ENCODE measurements at places on chromosomes 1 and 21. TPM values are rescaled to one million over a fixed set of nuclear protein-coding genes. Genes with fewer than 3 reads are reported as not detected.
A peak's percentile ranks its signal among the peaks of the same experiment; 100 is the strongest.

- no peak overlapping the region for H3K27ac ChIP-seq
- H3K36me3 ChIP-seq: no peaks in the 10 kb centered on the region
- no peak overlapping the region for H3K4me3 ChIP-seq
- no peak for DNase-seq
- no peaks in the 10 kb centered on the region for H3K27me3 ChIP-seq
Measured at GRCh38 chr1:54361342-54361741, 44.9 kb downstream of the SSBP3 start.

DNA sequence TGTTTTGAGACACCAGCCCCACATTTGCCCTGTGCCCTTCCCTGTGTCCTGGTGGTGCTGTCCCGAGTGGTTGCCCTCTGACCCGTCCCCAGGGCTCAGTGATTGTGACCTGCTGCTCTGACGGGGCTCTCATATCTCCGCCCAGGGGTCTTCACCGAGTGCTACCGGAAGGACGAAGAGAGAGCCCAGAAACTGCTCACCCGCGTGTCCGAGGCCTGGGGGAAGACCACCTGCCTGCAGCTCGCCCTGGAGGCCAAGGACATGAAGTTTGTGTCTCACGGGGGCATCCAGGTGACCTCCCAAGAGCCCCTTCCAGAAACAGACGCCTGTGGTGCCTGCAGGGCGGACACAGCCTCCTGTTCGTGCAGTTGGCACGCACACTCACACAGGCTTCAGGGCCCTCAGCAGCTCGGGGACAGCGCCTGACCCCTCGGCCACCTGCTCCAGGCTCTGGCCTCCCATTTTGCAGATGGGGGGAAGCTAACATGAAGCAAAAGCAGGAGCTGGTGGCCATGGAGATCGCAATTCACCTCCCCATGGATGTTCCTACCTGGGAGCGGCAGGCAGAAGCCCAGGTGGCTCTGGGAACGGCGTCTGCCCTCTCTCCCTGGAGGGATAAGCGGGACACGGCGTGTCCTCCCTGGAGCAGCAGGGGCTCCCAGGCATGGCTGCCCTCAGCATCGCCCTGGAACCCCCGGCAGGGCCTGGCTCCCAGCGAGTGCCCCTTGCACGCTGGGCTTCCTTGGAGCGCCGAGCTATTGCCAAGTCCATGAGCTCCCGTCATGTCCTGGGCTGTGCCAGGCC lies 45.9 kb downstream of the TRPM2 start:
- H3K4me1 ChIP-seq: no peaks in the 10 kb centered on the region
- H3K27me3 ChIP-seq: no peaks in the 10 kb centered on the region
- no peak overlapping the region for H3K4me3 ChIP-seq
- no peaks in the 10 kb centered on the region for H3K36me3 ChIP-seq
- no peak for DNase-seq

GRCh38 chr1:28170001-28170596 lies 6.4 kb downstream of the PTAFR start:
- H3K27ac ChIP-seq: no peak overlapping the region
- H3K36me3 ChIP-seq: no peaks in the 10 kb centered on the region
- H3K27me3 ChIP-seq: no peaks in the 10 kb centered on the region
- DNase-seq: no peak

GRCh38 chr1:23751050-23751814 lies 8.0 kb downstream of the ELOA start:
- peak; percentile 87 for DNase-seq
- peak overlapping the region; percentile 39 for H3K27ac ChIP-seq

DNA sequence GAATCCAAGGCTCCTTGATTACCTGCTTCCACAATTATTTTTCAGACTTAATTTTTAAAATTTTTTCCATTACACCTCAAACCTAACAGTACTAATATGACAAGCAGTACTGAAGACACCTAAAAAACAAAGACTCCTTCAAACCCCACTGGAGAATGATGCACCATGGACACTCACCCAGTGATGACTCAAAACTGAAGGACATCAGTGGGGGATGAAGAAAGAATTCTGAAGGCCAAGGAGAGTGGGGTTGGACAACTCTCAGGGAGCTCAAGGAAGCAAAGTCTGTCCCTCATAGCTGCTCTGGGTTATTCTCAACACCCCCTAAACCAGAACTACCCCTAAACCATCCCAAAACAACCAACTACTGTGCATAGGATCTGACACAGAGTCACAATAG lies 2.4 kb upstream of the ARHGAP29 start:
- H3K27me3 ChIP-seq: peaks cover 20% of the 10 kb centered on the region
- H3K27ac ChIP-seq: no peak overlapping the region
- no peaks in the 10 kb centered on the region for H3K36me3 ChIP-seq
- H3K4me1 ChIP-seq: no peaks in the 10 kb centered on the region

GRCh38 chr1:54571326-54571725 lies 23.3 kb downstream of the ACOT11 start:
- H3K4me1 ChIP-seq: peaks cover 32% of the 10 kb centered on the region
- no peaks in the 10 kb centered on the region for H3K36me3 ChIP-seq
- no peak overlapping the region for H3K27ac ChIP-seq
- H3K4me3 ChIP-seq: no peak overlapping the region
- H3K27me3 ChIP-seq: no peaks in the 10 kb centered on the region

DNA sequence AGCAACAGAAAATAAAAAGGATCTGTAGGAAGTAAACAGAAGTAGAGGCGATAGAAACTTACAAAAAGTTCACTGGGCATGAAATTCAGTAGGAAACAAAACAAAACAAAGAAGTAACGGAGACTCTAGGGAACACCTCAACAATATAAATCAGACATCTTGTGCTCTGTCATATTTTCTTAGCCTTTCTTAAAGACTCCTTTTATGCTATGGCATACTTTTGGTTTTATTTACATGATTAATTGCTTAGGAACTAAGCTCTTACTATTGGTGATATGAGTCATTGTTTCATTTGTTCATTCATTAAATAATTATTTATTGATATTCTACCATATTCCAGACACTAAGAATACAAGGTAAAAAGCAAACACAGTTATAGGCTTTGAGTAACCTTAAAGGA lies 126.6 kb downstream of the KCNT2 start:
- H3K36me3 ChIP-seq: no peaks in the 10 kb centered on the region
- H3K27me3 ChIP-seq: no peaks in the 10 kb centered on the region
- no peak overlapping the region for H3K4me3 ChIP-seq
- no peak overlapping the region for H3K27ac ChIP-seq
- no peak for DNase-seq

DNA sequence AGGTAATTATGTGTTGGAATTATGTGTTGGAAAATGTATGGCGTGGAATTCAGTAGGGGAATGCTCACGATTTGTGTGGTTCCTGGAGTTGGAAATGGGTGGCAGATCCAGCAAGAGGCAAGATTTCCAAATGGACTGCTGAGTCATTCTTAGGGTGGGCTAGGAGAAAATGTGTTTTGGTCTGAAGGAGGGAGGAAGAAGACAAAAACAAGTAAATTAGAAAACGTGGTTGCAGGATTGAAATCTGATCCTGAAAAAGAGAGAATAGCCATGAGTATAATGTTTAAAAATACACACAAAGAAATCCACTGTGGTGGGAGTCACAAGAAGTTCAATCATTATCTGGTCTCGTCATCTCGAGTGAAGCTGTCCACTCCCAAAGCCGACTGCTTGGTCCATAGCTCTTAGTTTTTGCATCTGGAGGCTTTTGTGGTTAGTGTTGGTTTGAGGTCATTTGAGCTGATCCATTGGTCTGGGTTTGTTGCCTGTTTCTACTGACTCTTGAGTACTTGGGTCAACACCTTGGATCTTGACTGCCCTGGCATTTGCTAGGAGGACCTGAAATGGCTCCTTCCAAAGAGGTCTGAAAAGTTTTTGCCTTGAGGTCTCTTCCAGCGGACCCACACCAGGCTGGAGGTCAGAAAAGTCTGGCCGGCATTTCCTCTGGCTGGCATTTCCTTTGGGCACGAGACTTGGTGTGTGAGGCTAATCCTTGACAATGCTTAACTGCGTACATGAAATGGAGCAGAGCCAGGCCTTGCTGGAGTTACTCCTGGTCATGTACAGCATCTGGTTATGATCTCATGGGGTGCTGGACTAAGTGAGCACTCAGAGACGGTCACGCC lies 9.2 kb downstream of the MX2 start:
- DNase-seq: no peak
- H3K36me3 ChIP-seq: no peaks in the 10 kb centered on the region
- H3K4me3 ChIP-seq: no peak overlapping the region
- no peaks in the 10 kb centered on the region for H3K4me1 ChIP-seq
- no peak overlapping the region for H3K27ac ChIP-seq

DNA sequence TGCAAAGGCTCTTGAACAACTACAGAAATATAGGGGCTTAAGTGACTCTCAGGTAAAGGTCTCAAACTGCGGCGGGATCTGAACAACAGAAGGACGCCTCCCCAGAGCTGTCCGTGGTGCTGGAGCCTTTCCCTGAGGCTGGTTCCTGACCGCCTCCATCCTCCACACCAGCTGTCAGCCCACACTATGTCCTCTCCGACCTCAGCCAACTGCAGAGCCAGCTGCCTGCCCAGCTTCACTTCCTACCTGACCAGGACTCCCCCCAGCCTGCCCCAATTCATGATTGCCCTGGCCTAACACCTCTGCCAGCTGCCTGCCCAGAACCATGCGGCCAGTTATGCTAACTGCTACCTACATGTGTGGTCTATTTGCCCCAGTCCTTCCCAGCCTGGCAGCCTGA lies 63.6 kb upstream of the ZC3H12A start:
- H3K27ac ChIP-seq: no peak overlapping the region
- DNase-seq: no peak
- H3K4me3 ChIP-seq: no peak overlapping the region
- no peaks in the 10 kb centered on the region for H3K4me1 ChIP-seq
- H3K27me3 ChIP-seq: no peaks in the 10 kb centered on the region

GRCh38 chr1:91221017-91221416 lies 183.6 kb downstream of the HFM1 start:
- no peaks in the 10 kb centered on the region for H3K4me1 ChIP-seq
- no peaks in the 10 kb centered on the region for H3K27me3 ChIP-seq
- H3K27ac ChIP-seq: no peak overlapping the region
- H3K4me3 ChIP-seq: no peak overlapping the region

DNA sequence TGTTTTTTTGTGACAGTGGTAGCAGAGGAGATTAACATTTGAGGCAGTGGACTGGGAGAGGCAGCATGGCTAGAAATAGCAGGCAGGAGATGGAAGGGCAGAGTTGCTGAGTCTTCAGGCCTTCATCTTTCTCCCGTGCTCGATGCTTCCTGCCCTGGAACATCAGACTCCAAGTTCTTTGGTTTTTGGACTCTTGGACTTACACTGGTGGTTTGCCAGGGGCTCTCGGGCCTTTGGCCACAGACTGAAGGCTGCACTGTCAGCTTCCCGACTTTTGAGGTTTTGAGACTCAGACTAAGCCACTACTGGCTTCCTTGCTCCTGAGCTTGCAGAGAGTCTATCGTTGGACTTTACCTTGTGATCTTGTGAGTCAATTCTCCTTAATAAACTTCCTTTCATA lies 24.2 kb upstream of the LEFTY2 start:
- no peaks in the 10 kb centered on the region for H3K27me3 ChIP-seq
- no peak overlapping the region for H3K27ac ChIP-seq
- H3K4me1 ChIP-seq: no peaks in the 10 kb centered on the region

Gene SMPDL3B
- total RNA-seq: not detected

Measured in adrenal gland (tissue), 19 donors.